ENCODE measurements at places on chromosomes 1 and 21.
A peak's percentile ranks its signal among the peaks of the same experiment; 100 is the strongest.

- DNase-seq, result no peak
Observed at GRCh38 chr1:224872832-224873433, 56.5 kb upstream of the DNAH14 start.

DNA sequence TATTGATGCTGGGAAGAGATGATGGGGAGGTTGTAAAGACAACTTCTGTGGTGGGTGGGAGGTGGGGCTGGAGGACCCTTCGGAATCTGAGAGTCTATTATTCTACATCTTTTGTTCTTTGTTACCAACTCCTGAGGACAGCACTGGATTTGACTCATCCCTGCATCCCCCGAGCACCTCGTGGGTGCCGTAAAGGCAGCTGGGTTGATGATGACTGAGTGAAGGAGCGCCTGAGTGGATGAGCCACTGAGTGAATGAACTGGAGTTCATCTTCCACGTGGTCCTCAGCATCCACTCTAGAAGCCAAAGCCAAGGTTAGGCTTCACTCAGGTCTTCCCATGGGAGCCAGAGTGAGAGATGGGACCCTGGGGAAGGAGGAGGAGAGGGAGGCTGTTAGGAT is 77.6 kb downstream of the LRRN2 start:
- no peak for DNase-seq

- DNase-seq, result no peak
Observed at GRCh38 chr1:1170215-1171091, 3.2 kb upstream of the TTLL10 start.

DNA sequence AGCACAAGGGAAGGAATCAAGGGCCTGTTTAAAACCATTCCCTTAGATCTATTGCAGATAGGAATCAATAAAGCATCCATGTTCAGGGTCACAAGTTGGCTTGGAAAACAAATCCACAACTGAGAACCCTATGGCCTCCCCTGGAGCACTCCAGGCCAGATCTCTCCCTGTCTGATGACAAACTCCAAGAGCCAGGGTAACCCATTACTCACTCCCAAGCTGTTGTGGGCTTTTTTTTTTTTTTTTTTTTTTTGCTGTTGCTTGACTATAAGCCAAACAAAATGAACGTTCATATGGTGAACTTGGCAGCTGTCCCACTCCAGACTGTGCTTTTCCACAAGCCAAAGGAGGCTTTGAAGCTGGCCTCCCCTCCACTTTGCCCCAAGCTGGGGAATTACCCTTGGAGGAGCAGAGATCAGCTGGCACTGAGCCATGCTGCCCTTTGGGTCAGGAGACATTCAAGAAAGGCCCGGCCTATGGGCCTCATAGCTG is 35.7 kb upstream of the VAV3 start:
- DNase-seq, result peak; percentile 93

- DNase-seq, result peak; percentile 41
Observed at GRCh38 chr1:231663211-231663792, 36.7 kb downstream of the DISC1 start.

GRCh38 chr1:203744075-203744972 is 20.7 kb upstream of the LAX1 start:
- peak; percentile 49 for DNase-seq

DNA sequence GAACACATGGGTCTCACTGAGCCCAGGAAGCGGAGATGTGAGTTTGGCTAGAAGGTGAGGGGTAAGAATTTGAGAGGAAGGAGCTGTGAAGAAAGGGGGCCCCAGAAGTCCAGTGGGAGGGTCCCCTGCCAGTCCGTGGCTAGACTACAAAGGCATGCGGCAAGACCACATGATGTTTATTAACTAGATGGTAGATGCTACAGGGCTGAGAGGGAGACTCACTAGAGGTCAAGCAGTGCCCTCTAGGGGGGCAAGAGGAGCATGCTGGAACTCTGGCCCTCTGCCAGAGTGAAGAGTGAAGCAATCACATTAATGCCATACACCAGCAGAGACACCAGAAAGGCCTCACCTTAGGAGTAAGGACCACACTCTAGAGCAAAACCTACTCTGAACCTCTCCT is 12.2 kb downstream of the KIAA0319L start:
- DNase-seq, result peak; percentile 68

GRCh38 chr21:35428001-35428320 is 378.9 kb upstream of the RUNX1 start:
- DNase-seq, result peak; percentile 47

- peak; percentile 74 for DNase-seq
Observed at GRCh38 chr1:160261556-160261892, 825 bp downstream of the DCAF8 start.

DNA sequence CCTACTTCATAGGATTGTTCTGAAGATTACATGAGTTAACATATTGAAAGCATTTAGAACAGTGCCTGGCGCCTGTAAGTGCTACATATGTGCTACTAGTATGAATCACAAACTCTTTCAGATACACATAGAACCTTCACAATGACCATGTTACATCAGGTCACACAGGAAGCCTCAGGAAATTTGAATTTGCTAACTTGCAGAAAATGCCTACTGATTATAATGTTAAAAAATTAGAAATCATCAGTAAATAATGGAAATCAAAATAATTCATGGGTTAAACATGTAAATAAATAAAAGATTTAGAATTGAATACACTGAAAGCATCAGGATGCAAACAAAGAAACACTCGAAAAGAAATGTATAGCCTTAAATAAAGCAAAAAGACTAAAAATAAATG is 94.9 kb downstream of the SPAG17 start:
- no peak for DNase-seq

DNA sequence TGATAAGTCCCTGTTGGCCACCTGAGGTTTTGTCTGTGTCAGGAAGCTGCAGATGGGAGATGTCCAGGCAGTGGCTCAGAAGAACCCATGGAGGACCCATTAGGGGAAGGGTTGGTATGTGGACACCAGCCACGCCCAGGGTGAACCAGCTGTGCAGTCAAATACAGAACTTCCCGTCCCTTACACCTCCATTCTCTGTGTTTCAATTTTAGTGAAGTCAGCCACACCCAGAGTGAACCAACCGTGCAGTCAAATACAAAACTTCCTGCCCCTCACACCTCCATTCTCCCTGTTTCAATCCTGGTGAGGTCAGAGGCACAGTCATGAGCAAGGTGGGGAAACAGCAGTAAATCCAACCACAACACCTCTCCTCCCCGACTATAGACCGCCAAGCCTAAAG is 27.4 kb downstream of the BACE2 start:
- no peak for DNase-seq

DNA sequence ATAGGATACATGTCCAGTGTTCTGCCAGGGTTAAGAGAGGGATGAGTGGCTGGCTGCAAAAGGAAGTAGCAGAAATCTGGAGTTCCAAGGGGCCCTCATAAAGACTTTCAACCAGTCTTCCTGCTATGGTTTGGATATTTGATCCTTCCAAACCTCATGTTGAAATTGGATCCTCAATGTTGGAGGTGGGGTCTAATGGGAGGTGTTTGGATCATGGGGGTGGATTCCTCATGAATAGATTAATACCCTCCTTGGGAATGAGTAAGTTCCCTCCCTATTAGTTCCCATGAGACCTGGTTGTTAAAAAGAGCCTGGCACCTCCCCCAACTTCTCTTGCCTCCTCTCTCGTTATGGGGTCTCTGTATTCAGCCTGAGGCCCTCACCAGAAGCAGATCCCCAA is 10.1 kb upstream of the GNG12 start:
- no peak for DNase-seq

GRCh38 chr1:23597635-23598388 is 38.5 kb upstream of the ID3 start:
- DNase-seq, result no peak

GRCh38 chr1:58883037-58883887 is 99.4 kb upstream of the JUN start:
- DNase-seq, result peak; percentile 100

- peak; percentile 70 for DNase-seq
Observed at GRCh38 chr21:41361786-41362604, at the start of gene MX2. Gene MX2 (plus strand): TSS chr21:41362027. CDS start chr21:41376907, 14,880 bp downstream.

DNA sequence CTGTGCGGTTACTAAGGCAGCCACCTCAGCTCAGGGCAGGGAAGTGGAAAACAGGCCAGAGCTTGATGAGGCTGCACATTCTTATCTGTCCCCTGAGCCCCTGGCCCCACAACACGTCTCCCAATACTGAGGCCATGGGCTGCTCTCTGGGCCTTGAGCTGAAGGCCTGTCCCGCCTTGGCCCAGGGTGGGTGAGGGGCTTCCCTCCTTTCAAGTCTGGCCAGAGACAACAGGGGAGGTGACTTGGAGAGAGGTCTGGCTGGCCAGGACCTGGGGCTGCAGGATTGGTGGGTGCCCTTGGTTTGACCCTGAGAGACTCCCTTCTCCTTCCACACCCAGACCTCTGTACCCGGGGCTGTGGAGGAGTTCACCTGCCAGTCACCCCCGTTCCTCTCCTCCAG is 563.8 kb downstream of the PTPRU start:
- DNase-seq, result no peak

DNA sequence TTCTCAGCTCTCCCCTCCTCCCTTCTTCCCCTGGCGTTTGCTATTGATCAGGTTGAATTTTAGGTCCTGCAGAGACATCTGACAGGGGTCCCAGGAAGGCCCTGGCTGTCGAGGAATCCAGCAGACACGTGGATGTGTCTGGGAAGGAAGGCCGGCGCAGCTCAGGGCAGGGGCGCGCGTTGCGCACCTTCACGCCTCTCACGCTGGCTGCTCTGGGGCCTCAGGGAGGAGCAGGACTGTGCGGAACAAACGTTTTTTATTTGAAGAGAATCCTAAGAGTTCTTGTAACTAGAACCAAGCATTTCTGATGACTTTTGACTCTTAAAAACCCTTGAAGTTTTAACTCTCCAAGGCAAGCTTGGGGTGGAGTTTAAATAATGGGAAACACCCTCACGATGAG is 54.2 kb downstream of the SLC37A1 start:
- no peak for DNase-seq

DNA sequence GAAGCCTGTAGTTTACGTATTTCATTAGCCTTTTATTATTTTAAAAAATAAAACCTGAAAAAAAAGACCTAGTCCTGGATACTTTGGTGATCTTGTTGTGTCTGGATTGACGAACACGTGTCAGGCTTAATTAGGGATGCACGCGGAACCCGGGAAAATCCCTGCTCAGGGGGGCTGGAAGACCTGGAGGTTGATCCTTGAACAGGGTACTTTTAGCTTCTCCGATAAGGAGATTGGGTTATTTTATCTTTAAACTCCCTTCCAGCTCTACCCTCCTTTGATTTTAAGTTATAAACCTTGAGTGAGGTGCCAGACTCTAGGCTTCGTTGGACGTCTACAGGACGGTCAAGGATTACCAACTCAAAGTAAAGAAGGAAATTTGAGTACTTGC is 552 bp upstream of the ZNF691 start:
- no peak for DNase-seq

GRCh38 chr1:225657462-225657989 is 4.6 kb upstream of the ENAH start:
- peak; percentile 85 for DNase-seq

- DNase-seq, result no peak
Observed at GRCh38 chr1:234958066-234958705, 170.5 kb downstream of the TOMM20 start.

DNA sequence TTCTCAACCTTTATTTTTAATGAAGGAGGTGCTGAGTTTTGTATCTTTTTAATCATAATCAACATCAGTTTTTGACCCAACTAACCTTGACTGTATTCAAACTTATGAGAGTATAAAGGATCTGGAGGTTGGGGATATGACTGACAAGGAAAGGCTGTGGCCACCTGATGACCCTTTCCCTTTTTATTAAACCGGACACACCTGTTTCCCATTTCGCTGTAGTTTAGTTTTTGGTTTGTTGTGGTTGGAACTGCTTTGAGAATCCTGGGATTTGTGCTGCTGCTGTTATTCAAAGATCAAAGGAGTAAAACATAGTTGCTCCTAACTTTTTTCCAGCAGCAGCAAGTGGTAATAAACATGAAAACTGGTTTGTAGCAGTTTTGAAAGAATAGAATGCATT is 12.4 kb downstream of the PRPF38A start:
- DNase-seq, result no peak

- no peak for DNase-seq
Observed at GRCh38 chr1:229409616-229410369, 24.1 kb downstream of the ACTA1 start.

DNA sequence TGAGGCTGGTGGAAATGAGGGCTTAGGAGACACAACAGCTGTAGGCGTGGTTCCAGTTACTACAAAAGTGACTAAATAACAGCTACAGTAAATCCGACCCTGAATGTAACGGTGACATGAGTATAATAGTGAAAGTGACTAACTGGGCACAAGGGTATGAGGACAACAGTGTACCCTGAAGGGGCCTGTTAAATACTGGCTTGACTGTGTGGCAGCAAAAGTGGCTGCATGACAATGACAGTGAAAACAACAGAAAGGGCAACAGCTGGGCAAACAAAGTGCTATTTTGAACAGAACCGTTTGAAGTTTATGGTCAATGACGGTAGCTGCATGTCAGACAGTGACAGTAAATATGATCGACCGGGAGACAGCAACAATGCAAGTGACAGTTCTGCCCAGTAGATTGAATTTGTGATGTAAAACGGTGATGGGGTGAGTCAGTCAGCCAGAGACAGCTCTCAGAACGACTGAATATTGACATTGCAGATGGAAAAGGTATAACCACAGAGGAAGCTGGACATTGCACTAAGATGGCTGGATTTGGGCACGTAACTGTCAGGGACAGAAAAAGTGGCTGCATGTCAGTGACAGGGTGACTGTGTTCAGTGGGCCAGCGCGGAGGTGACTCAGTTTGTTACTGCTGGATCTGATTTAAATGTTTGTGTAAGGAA is 1.2 kb upstream of the ZBTB40 start:
- no peak for DNase-seq

DNA sequence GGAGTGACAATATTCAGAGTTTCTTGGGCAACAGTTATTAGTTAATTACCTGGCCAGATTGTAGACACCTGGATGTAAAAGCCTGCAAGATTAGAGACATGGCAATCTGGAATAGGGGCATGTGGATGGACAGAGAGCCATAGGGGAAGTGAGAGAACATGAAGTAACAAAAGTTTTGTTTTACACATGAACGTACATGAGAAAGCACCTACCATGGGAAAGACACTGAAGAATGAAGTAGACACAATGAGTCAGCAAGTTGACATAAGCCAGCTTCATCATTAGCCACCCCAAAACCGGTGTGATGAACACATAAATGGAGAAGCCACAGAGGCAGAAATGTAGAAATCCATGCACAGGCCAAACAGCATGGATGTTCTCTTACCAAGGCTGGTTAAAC is 462.1 kb upstream of the C1orf87 start:
- no peak for DNase-seq

All from fibroblast of pulmonary artery (primary cell).